ENCODE measurements at places on chromosomes 6 and 20.
A peak's percentile ranks its signal among the peaks of the same experiment; 100 is the strongest.

GRCh38 chr6:99933129-99933528 lies 60.9 kb downstream of the MCHR2 start:
- DNase-seq: no peak

- no peak for DNase-seq
Measured at GRCh38 chr20:10696650-10697049, 22.9 kb upstream of the JAG1 start.

- no peak for DNase-seq
Measured at GRCh38 chr20:37225146-37225545, 36.5 kb downstream of the GHRH start.

DNA sequence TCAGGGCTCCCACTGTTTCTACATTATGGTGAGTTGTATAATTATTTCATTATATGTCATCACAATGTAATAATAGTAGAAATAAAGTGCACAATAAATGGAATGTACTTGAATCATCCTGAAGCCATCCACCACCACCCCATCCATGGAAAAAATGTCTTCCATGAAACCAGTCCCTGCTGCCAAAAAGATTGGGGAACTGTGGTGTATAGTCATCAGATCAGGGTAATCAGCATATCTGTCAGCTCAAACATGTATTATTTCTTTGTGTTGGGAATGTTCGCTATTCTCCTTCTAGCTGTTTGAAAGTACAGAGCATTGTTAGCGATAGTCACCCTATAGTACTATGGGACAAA lies 33.8 kb upstream of the SLC22A23 start:
- DNase-seq: no peak

DNA sequence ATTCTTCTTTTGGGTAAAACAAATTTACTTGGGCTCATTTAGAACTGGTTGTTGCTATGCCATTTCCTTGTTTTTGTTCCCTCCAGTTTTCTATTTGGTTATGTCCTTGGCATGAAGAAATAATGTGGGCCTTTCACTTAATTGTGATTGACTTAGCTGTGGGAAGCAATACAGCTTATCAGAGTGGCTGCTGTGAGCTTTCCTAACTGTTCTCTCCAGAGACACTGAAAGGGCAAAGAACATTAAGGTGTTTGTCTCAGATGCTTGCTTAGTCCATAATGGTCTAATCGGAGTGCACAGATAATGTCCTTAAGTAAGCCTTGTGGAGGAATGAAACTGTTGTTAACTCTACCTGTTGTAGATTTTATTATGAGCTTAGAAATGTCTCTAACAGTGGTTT lies 56.6 kb downstream of the SH3BGRL2 start:
- DNase-seq: no peak

DNA sequence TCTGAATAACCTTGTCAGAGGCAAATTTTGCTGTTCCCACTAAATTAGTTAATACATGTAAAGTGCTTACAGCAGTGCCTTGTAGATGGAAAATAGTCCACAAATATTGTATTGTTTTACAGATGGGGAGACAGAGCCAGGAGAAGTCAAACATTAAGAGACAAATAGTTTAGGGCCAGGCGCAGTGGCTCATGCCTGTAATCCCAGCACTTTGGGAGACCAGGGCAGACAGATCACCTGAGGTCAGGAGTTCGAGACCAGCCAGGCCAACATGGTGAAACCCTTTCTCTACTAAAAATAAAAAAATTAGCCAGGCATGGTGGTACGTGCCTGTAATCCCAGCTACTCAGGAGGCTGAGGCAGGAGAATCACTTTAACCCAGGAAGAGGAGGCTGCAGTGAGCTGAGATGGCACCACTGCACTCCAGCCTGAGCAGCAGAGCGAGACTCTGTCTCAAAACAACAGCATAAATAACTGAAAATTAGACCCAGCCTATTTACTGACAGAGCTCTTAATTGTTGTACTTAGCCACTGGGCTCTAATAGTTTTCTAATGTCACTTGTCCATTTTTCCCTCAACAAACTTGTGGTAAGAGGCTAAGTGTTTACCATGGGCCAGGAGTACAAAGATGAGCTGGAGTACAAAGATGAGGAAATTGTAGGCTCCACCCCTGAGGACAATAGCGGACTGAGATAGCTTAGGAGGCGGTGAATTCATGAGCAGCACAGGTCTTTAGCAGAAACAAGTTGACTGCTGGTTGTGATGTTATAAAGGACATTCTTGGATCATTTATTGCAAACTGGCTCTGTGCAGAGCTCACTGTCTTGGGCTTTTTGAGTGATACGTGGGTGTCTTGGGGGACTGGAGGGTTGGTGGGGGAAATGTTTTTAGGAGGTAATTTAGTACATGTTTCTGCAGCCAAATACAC lies 6.4 kb downstream of the ZSWIM3 start:
- no peak for DNase-seq

DNA sequence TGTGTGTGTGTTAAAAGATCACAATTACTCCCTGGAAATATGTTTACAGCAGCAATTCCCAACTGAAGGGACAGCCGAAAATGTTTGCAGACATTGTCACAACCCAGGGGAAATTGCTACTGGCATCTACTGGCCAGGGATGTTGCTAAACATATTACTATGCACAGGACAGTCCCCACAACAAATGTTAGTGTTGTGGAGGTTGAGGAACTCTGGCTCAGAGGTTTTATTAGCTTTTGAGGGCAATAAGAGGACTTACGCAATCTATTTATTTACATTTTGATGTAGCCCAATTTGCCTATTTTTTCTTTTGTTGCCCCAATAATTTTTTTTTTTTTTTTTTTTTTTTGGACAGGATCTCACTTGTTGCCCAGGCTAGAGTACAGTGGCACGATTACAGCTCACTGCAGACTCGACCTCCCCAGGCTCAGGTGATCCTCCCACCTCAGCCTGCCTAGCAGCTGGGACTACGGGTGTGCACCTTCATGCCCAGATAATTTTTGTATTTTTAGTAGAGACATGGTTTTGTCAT lies 154.1 kb downstream of the RPS12 start:
- no peak for DNase-seq

GRCh38 chr20:17624551-17625245 lies 54.8 kb downstream of the DSTN start:
- no peak for DNase-seq

DNA sequence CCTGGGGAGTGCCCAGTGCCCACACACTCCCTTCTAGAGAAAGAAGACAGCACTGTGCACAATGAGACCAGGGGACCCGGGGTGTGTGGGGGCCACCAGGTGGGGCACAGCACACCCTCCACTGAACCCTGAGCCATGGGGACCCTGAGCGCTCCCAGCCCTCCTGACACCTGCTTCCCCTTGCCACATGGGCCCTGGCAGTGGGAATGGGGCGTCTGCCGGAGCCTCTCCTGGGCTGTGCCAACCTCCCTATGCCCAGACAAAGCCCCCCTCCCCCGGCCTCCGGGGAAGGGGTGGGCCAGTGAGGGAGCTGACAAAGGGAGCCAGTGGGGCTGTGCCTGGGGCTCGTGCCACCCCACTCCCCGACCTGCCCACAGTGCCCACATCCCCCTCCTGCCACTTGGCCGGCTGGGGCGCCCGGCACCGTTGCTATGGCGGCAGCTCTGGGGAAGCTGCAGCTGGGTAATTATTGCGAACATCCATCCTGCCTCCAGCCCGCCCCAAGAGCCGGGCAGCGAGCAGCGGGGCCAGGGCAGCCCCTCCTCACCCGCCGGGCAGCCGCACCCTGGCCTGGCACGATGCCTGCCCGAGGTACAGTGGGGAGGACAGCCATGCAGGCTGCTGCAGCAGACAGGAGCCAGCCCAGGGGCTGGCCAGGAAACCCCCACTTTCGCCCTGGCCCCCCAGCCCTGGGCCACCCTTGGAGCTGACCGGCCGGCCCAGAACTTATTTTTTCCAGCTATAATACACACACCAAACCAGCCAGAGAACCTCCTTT lies 41.9 kb upstream of the NOL4L start:
- peak; percentile 72 for DNase-seq

DNA sequence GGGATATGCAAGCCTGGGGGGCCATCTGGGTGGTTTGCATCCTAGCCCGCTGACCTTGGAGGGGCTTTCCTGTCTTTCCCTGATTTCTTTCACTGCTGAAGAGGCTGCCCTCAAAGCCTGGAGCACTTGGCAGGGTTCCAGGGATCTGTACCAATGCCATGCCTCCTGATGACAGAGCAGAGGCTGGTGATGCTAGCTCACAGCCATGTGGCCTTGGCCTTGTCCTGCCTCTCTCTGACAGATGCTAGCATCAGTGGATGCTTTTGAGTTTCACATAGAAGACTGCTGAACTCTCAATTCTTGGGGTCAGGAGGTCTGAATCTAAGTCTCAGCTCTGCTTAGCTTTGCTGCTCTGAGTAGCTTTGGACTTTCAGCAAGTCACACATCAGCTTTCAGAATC lies 21.9 kb upstream of the RREB1 start:
- DNase-seq: no peak

- no peak for DNase-seq
Measured at GRCh38 chr20:33865761-33866370, 54.7 kb downstream of the CHMP4B start.

DNA sequence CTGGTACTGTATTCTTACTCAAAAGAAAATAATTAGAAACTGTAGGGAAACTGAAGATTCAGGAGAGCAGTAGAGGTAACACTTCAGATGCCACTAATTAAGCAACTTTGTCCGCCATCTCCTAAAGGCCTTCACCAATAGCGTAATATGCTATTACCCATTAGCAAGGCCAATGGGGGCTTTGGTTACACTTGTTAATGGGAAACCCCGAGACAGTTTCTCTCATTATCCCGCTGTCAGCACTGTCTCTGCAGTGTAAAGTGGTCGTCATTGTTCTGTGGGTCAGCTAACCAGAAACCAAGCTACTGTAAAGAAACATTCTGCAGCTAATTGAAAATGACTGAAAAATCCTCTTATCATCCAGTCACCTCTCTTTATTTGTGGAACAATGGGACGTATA lies 468.0 kb upstream of the POU3F2 start:
- no peak for DNase-seq

DNA sequence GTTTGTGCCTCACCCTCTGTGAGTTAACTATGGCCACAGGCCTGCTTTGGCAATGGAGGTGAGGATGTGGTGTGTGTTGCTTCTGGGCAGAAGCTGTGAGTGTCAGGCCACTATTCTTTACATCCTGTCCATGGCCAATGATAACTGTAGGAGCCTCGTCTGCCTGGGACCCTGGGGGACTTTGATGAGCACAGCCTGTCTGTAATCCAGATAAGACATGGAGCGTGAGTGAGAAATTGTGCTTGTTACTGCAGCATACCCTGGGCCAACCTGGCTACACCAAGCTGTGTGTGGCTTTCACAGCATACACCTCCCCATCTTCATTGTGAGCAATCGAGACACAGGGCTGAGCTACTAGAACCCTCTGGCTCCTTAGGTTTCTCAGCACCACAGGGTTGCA lies 150.4 kb downstream of the MYLK4 start:
- DNase-seq: no peak

GRCh38 chr6:28489366-28490204 lies 26.0 kb downstream of the GPX6 start:
- peak; percentile 2 for DNase-seq

- no peak for DNase-seq
Measured at GRCh38 chr6:43921548-43922425, 151.8 kb downstream of the VEGFA start.

DNA sequence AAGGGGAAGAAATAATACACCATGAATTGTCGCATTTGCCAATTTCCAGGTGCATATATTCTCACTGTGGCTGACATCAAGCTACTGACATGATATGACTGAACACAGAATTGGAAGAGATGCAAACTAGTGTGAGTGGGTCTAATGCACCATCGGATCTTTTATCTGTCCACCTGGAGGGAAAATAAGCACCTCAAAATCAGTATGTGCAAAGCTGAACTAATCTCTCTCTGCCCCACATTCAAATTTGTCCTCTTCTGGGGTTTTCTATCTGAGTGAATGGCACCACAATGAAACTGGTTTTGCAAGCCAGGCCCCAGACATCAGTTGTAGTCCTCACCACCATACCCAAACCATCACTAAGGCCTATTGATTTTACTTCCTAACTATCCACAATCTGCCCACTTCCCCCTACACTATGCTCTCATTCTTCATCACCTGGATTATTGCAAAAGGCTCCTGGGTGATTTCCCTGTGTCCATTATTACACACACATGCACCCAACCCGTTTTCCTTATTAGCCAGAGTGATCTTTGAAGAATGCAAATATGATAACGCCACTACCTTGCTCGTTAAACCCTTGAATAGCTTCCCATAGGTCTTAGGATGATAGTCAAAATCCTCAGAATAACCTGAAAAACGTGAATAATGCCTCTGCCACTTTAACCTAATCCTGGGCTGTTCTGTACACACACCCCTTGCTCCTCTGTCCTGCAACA lies 159.0 kb upstream of the GMDS start:
- no peak for DNase-seq

DNA sequence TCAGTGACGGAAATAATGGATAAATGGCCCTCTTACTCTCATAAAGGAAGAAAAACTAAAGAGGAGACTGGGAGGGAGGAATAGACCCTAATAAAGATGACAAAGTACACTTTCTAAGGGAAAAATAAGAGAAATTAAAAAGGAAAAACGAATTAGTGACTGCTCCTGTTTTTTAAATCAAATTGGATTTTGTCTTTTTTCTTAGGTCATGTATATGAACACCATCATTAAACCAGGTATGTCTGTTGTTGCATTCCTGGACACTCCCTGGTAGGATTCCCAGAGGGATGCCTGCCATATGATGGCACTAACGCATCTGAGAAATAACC lies 59.4 kb upstream of the BTN3A2 start:
- no peak for DNase-seq

DNA sequence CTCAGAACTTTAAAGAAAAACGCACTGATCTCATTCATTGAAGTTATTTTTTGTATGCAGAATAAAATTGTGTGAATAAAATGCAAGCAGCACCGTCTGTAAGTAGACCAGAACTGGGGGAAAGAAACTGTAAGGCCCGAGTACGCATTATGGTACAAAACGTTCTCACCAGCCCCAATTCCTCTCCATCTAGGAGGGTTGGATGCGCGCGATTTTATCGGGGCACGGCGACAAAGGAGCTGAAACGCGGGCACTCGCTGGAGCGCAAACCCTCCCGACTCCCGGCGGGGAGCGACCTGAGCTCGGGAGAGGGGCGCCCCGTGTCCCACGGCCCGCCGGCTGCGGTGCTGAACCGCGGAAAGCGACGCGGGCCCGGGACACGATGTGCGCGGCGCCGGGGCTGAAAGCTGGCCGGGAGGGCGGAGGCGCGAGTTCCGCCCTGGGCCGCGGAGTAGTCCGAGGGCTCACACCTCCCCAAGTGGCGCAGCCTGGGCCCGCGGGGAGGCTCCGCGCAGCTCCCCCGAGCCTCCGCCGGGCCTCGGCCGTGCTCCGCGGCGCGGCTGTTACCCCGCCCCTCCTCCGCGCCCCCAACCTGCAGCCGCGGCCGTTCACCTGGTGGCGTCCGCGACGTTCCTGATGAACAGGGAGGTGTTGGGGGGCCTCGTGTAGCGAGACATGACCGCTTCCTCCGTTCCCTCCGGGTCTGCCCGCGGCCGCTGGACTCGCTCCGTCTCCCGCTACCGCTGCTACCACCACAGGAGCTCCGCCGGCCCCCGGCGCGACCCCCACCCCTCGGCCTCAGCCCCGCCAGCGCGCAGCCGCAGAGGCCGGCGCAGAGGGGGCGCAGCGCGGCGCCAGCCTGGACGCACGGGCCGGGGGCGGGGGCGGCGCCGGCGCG lies at the start of gene SRSF12:
Gene SRSF12 (minus strand): TSS at position 861 of the 898 bp plus-strand sequence. CDS start 184 bp downstream, at position 677.
- no peak for DNase-seq

- no peak for DNase-seq
Measured at GRCh38 chr6:158560836-158561320, 987 bp downstream of the TMEM181 start.

All from hippocampal formation (tissue), 2 donors.